ENCODE measurements at places on chromosomes 7 and 10. TPM values are rescaled to one million over a fixed set of nuclear protein-coding genes. Genes with fewer than 3 reads are reported as not detected.

The AGBL3 gene
- 2.2 TPM for total RNA-seq

DNA sequence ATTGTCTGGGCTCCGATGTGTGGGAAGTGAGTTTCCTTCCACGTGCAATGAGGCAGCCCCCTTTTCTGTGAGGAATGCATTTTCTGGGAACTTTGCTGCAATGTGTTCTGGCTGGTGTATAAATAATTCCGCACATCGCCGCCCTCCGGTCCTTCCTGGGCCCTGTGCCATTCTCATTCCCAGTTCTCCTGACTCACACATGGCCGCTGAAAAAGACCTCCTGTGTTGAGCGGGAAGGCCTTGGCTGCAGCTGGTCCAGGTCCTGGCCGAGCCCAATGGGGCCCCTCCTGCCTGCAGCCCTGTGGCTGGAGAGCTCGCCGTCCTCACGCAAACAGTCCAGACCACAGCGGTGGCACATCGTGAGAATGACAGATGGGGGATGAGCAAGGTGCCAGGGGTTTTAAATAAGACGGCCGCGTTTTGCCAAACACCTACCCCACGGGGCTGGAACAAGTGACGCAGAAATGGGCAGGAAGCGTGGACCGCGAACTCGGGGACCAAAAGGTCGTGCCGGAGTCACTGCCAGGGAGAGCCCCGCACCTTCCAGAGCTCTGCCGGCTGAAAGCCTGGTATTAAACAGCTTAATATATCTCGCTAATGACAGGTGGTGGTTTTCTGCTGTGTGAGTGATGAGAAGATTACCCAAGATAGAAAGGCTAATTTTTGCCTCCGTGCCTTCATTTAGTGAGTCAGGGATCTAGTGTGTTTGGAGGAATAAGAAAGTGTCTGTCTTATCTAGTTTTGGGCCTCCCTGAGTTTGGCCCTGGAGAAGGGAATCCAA lies 37.0 kb downstream of the FAM20C start:
- no peaks in the 10 kb centered on the region for H3K4me1 ChIP-seq
- H3K4me3 ChIP-seq = no peak overlapping the region
- H3K27me3 ChIP-seq = no peaks in the 10 kb centered on the region

The CRHR2 gene
- total RNA-seq = not detected

The PTPRN2 gene
- 0.34 TPM for total RNA-seq

DNA sequence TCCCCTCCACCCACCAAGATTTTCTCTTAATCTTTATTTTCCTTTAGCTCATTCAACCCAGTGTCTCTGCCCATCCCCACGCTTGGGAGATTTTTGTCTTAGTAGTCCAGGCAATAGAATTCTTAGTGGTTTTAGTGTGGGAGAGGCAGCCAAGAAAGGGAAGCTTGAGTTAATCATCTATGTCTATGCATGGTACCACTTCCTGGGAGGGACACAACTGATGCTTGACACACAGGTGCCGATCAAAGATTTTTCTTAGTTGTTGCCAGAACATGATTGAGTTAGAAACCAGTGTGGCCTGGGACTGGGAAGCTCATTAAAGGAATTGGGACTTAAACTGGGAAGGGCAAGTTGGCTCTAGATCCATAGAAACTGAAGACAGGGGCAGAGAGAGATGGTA lies 3.1 kb downstream of the STRA8 start:
- H3K27ac ChIP-seq = no peak overlapping the region
- H3K4me1 ChIP-seq = no peaks in the 10 kb centered on the region
- H3K4me3 ChIP-seq = no peak overlapping the region
- H3K27me3 ChIP-seq = no peaks in the 10 kb centered on the region
- no peak for DNase-seq
- no peaks in the 10 kb centered on the region for H3K36me3 ChIP-seq

DNA sequence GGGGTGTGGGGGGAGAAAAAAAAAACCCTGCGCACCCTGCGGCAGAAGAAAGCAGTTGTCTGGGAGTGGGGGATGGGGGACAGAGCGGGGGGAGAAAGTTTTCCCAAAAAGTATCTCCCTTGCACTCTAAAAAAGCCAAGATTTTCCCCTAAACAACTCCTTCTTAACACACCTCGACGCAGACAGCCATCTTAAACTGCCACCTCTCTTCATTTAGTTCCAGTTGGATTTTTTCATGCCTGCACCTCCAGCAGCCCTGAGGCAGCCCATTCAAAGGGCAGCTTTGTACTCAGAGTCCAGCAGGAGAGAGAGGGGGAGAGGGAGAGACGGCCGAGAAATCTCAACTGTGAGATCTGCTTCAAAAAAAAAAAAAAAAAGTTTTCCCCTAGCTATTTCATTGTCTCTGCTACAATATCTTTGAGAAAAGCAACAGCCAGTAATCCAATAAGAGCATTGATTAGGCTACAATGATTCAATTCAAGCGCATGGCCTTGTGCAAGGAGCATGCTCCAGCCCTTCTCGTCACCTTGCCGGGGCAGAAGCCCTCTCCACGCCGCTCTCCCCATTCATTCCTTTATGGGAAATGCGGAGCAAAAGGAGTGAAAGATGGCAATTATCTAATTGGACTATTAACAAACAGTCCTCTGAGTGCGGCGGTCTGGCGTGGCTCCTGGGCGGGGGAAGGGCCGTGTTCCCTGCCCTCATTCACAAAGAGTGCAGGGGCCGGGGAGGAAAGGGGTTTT lies 939 bp upstream of the VAX1 start:
- H3K27me3 ChIP-seq = peaks cover 90% of the 10 kb centered on the region
- no peak overlapping the region for H3K27ac ChIP-seq
- H3K36me3 ChIP-seq = no peaks in the 10 kb centered on the region
- peaks cover 16% of the 10 kb centered on the region for H3K4me1 ChIP-seq
- no peak for DNase-seq
- no peak overlapping the region for H3K4me3 ChIP-seq

The URGCP gene
- 21.8 TPM for total RNA-seq

- no peaks in the 10 kb centered on the region for H3K4me1 ChIP-seq
- H3K27ac ChIP-seq = no peak overlapping the region
- H3K4me3 ChIP-seq = no peak overlapping the region
- DNase-seq = no peak
Measured at GRCh38 chr7:127667017-127667670, 15.2 kb downstream of the SND1 start.

DNA sequence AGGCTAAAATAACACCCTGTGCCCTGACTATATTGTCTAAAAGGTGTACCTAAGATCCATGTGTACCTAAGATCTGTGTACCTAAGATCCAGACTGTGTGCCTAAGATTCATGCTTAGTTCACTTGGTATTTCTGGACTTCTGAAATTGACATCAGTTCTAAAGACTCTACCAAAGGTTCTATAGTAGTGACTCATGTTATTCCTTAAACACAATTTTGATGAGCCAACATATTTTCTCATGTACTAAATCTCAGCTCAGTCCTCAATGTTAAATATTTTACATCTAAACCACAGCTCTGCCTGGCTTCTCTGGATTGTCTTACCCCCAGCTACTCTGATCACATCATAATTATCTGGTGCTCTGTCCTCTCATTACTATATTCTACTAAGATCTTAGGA lies 802.3 kb upstream of the SORCS1 start:
- H3K27me3 ChIP-seq = no peaks in the 10 kb centered on the region
- no peak overlapping the region for H3K4me3 ChIP-seq
- H3K36me3 ChIP-seq = no peaks in the 10 kb centered on the region
- no peak for DNase-seq
- H3K27ac ChIP-seq = no peak overlapping the region

The LOXL4 gene
- not detected for total RNA-seq

DNA sequence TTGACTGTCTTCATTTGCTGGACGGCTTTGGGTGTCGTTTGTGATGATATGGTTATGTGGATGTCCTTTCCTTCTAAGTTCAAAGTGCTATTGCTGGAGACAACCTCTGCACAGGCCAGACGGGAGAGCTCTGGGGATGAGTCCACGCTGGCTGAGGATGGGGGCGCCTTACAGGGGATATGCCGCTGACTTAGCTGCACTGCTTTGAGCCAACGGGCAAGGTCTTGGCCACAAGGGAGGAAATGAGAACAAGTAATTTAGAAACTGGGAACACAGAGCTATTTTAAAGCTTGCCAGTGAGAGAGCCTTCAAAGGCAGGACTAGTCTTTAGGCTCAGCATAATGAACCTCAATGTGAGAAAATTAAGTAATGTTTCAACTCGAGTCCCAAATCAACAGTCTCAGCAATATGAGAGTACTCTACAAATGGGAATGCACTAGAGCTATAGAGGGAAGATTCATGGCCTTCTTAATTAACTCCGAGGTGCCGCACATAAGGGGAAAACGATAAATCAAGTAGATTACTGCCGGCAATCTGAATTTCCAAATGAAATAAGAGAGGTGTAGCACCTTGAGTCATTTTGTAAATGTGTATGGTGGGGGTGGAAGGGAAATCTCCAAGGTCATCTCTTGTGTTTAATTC lies 209.3 kb downstream of the JAZF1 start:
- no peak for DNase-seq
- peaks cover 14% of the 10 kb centered on the region for H3K4me1 ChIP-seq
- H3K27me3 ChIP-seq = no peaks in the 10 kb centered on the region
- no peaks in the 10 kb centered on the region for H3K36me3 ChIP-seq
- H3K4me3 ChIP-seq = no peak overlapping the region

GRCh38 chr7:47248797-47249196 lies 333.1 kb downstream of the TNS3 start:
- no peaks in the 10 kb centered on the region for H3K4me1 ChIP-seq
- peaks cover 3% of the 10 kb centered on the region for H3K27me3 ChIP-seq
- no peak overlapping the region for H3K27ac ChIP-seq
- H3K4me3 ChIP-seq = no peak overlapping the region
- DNase-seq = no peak
- H3K36me3 ChIP-seq = no peaks in the 10 kb centered on the region

The TRIM8 gene
- 80.9 TPM for total RNA-seq

The CEP55 gene
- total RNA-seq = 0.16 TPM

GRCh38 chr7:33130184-33130583 lies 820 bp downstream of the BBS9 start:
- DNase-seq = no peak
- H3K4me1 ChIP-seq = peaks cover 4% of the 10 kb centered on the region
- H3K36me3 ChIP-seq = no peaks in the 10 kb centered on the region
- no peaks in the 10 kb centered on the region for H3K27me3 ChIP-seq
- peak overlapping the region; percentile 63 for H3K4me3 ChIP-seq

- H3K36me3 ChIP-seq = no peaks in the 10 kb centered on the region
- no peak overlapping the region for H3K4me3 ChIP-seq
- H3K27me3 ChIP-seq = no peaks in the 10 kb centered on the region
- no peak overlapping the region for H3K27ac ChIP-seq
- no peaks in the 10 kb centered on the region for H3K4me1 ChIP-seq
Measured at GRCh38 chr7:3412871-3413270, 111.8 kb downstream of the SDK1 start.

DNA sequence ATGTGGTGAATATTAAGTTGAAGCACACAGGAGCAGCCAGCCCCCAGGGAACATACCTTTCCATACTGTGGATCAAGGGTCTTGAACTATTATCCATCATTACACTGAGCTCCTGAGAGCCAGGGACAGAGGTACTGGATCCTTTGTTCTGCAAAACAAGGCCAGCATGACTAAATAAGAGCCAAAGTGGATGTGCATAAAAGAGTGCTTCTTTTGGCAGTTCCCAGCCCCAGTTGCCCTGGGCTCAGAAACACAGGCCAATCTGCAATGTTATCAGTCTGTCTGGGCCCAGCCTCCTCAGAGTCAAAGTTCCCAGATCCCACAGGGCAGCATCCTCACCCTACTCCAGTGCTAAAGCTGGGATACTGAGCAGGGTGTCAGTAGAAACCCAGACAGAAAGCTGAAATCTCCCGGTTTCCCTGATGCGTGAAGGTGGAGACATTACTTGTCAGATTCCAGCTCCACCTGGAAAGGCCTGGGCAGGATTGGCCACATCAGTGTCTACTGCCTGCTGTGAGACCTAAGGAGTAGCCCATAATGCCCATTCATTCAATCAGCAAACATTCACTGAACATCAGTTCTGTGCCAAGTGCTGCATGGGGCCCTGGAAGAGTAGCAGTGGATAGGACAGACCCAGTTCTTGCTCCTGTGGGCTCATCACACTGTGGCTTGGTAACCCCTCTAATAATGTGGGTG lies 342.7 kb downstream of the CXCL12 start:
- H3K4me3 ChIP-seq = no peak overlapping the region
- no peaks in the 10 kb centered on the region for H3K27me3 ChIP-seq
- H3K4me1 ChIP-seq = no peaks in the 10 kb centered on the region
- no peaks in the 10 kb centered on the region for H3K36me3 ChIP-seq

- H3K36me3 ChIP-seq = no peaks in the 10 kb centered on the region
- no peak for DNase-seq
- H3K27ac ChIP-seq = no peak overlapping the region
- no peaks in the 10 kb centered on the region for H3K27me3 ChIP-seq
Measured at GRCh38 chr7:143331179-143331801, 15.4 kb downstream of the CLCN1 start.

- DNase-seq = no peak
- no peak overlapping the region for H3K4me3 ChIP-seq
- no peak overlapping the region for H3K27ac ChIP-seq
- H3K4me1 ChIP-seq = no peaks in the 10 kb centered on the region
- H3K27me3 ChIP-seq = peaks cover 5% of the 10 kb centered on the region
Measured at GRCh38 chr10:121668314-121669027, 70.2 kb upstream of the FGFR2 start.

DNA sequence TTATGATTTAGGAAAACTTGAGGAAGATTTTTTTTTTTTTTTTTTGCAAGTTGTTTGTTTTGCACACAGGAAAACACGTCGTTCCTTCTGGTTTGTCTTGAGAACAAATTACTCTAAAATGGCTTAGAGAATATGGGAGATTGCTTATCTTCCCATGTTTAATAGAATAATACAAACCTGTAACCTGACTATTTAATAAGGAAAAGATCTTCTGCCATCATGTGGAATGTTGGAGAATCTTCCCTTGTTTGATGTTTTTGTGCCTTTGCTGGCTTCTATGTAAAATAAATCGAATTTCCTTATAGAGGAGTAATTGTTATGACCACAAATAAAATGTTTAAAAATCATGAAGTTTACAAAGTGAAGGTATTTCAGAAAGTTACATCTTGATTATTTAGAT lies 818.8 kb downstream of the GATA3 start:
- H3K27me3 ChIP-seq = no peaks in the 10 kb centered on the region
- no peak overlapping the region for H3K4me3 ChIP-seq
- H3K36me3 ChIP-seq = no peaks in the 10 kb centered on the region
- H3K4me1 ChIP-seq = no peaks in the 10 kb centered on the region
- DNase-seq = no peak
- no peak overlapping the region for H3K27ac ChIP-seq

DNA sequence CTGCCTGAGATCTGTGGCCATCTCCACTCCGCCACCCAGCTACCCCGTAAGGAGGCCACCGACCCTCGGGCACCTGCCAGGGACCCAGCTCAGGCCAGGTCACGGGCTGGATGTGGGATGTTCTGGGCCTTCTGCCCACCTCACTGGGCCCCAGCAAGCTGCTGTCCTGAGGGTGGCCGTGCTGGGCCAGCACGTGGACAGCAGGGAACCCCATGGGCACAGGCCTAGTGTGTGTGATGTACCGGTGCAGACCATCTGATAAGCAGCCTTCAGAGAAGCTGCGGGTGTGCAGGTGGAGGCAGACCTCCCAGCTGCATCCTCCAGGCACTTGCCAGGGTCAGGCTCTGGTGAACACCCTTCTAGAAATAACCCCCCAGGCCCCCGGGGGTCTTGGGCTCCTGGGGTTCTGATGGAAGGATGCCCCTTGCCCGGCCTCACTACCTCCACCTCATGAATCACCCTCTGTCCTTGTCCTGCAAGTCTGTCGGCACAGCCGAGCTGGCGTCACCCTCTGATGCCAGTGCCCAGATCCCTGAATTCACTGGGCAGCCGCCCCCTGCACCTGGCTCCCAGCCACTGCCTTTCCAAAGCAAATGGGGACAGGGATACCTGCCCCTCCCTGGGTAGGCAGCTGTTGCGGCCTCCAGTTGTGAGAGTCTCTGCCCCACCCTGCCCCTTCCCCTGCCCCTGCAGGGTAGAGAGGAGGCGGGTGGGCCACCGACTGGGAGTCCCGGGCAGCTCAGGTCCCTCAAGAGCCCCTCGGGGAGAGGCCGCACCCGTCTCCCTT lies 139.8 kb downstream of the FAM53B start:
- no peak overlapping the region for H3K27ac ChIP-seq
- peaks cover 8% of the 10 kb centered on the region for H3K4me1 ChIP-seq
- DNase-seq = no peak
- no peaks in the 10 kb centered on the region for H3K27me3 ChIP-seq
- H3K36me3 ChIP-seq = no peaks in the 10 kb centered on the region
- no peak overlapping the region for H3K4me3 ChIP-seq
